Activated T-helper 2 cell treated with anti-CD3 and anti-CD28 coated beads, Interferon-gamma antibody, Interleukin-2, Interleukin-4, amounts not matched to agents 10 μg/mL and 5 μg/mL and 100 μg/mL, durations not matched to agents 14 hours and 24 hours and 36 hours (primary cell): ENCODE measurements at places on chromosomes 2 and 18.
A peak's percentile ranks its signal among the peaks of the same experiment; 100 is the strongest.

- DNase-seq: no peak
Measured at GRCh38 chr2:120425014-120425413, 79.1 kb downstream of the INHBB start.

GRCh38 chr2:233223059-233223894, 28.2 kb upstream of the ATG16L1 start:
- DNase-seq: no peak

- no peak for DNase-seq
Measured at GRCh38 chr2:151475071-151475470, 65.4 kb downstream of the RIF1 start.

- DNase-seq: no peak
Measured at GRCh38 chr2:195633974-195634373, 23.1 kb upstream of the SLC39A10 start.

DNA sequence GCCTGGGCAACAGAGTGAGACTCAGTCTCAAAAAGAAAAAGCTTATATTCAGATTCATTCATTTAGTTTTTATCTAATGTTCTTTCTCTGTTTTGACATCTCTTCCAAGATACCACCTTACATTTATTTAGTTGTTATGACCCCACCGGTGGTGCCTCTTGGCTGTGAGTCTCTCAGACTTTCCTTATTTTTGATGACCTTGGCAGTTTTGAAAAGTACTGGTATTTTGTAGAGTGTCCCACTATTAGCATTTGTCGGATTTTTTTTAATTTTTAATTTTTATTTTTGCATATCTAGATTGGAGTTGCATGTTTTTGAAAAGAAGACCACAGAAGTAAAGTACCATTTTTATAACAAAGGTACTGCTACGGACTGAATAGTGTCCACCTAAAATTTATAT, 351.7 kb upstream of the KYNU start:
- no peak for DNase-seq

GRCh38 chr2:104744537-104744936, 109.4 kb upstream of the POU3F3 start:
- no peak for DNase-seq

DNA sequence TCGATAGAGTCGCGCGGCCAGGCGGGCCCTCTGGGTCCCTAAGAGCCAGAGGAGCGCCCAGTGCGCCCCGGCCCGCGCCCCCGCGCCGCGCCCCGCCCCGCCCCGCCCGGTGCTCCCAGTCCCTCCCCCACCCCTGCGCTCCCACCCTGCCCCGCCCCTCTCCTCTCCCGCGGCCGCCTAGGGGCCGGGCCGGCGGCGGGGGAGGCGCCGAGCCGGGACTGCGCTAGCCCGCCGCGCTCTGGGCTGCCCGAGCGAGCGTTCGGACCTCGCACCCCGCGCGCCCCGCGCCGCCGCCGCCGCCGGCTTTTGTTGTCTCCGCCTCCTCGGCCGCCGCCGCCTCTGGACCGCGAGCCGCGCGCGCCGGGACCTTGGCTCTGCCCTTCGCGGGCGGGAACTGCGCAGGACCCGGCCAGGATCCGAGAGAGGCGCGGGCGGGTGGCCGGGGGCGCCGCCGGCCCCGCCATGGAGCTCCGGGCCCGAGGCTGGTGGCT, at the start of gene GPC1:
Gene GPC1 (plus strand): TSS at position 207 of the 491 bp plus-strand sequence. CDS start 256 bp downstream, at position 463.
- DNase-seq: peak; percentile 58

GRCh38 chr2:157898591-157898996, 22.5 kb upstream of the ACVR1 start:
- DNase-seq: peak; percentile 44
